ENCODE measurements at places on chromosomes 6 and 20.

DNA sequence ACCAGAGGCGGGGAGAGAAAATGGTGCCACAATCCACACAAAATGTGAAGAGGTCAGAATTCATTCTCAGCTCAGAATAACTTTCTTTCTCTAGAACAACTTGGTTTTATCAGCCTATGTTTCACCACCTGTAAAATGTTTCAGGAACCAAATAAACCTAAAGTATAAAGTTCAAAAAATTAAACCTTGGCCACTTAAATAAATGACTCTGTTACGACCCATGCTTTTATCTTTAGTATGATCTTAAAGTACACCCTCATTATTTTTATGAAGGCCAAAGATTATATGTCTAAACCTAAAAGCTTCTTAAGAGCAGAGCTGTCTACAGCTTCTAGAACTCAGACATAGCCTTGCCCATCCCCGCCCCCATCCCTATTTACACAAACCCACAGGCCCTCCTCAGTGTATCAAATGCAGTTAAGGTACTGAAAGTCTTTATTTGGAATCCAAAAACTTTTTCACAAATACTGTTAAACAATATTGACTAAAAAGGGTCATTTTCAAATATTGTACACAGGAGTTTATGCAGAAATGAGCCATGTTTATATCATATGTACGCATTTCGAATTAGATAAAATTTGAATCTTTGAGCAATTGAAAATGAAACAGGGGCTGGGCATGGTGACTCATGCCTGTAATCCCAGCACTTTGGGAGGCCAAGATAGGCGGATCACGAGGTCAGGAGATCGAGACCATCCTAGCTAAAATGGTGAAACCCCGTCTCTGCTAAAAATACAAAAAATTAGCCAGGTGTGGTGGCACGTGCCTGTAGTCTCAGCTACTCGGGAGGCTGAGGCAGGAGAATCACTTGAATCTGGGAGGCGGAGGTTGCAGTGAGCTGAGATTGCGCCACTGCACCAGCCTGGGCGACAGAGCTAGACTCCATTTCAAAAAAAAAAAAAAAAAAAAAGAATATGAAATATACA, 5.7 kb upstream of the NHSL1 start:
- DNase-seq = no peak

DNA sequence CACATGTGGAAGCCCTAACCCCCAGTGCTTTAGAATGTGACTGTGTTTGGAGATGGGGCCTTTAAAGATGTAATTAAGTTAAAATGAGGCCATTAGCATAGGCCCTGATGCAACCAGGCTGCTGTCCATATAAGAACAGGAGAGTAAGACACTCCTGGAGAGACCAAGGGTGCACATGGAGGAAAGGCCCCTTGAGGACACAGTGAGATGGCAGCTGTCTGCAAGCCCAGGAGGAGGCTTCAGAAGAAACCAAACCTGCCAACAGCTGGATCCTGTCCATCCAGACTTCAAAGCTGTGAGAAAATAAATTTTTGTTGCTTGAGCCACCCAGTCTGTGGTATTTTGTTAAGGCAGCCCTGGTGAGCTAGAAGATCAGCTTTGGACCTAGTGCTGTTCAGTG, 16.8 kb upstream of the SNRPB2 start:
- DNase-seq = no peak

DNA sequence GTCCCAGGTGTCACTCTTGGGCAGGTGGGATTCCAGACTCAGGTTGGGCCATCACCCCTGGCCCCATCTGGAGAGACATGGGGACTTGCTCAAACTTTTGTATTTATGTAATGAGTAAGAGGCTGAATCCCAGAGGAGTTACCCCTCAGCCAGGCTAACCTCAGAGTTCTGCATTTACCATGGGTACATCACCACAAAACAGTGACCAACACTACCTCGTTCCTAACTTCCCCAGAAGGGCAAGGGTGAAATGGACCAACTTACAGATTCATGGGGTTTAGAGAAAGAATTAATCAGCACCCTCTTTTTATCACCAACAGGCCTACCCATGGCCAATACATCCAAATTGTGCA, 259.9 kb upstream of the MARCKS start:
- DNase-seq = peak; percentile 60

- no peak for DNase-seq
Observed at GRCh38 chr20:45156713-45157112, 18.0 kb upstream of the PI3 start.

DNA sequence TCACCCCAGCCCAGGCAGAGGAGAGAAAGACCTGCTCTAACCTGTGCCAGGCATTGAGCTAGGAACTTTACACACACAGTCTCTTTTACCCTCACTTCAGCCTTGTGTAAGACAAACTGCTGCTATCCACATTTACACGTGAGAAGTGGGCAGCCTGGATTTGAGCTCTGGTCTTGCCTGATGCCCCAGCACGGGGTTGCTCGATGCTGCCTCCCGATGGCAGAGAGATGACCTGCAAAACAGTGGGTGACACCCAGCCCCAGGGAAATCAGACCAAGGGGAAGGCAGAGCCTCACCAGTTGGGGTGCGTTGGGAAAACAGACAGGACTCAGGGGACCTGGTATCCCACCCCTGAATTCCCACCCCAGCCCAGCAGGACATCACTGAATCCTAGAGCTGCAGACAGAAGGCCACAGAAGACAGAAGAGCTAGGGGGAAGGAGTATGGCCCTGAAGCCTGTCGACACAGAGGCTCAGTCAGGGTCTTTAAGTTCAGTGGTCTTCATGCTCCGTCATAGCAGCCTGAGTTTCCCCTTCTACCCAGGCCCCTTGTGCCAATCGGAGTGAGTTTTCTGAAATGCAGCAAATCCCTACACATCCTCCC, 990 bp downstream of the BPI start:
- no peak for DNase-seq

DNA sequence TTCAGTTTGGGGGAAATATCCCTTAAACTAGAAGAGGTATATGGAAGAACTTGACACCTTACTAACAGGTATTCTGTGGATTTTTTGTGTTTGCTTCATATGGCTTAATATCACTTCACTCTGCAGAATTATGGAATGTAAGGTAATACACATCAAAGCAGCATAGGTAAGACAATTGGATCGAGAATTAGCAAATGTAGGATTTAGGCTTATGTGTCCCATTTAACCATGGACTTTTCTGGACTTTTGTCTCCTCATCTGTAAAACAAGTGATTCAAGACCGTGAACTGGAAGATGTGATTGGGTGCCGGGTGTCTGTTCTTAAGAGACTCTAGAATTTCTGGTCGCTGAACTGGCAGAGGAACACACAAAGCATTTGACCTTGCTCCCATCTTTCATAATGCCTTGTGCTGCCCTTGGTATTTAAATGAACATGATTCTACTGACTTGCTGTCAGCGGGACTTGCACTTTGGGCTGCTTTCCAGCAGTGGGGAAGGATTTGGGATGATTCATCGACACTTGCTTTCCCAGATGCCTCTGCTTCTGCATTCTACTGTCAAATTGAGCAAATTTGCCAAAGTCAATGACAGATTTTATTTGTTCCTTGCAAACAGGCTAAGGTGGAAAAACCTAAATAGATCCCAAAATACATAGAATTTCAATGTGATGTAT, 199.8 kb downstream of the PLCB1 start:
- peak; percentile 84 for DNase-seq

- no peak for DNase-seq
Observed at GRCh38 chr6:88164061-88164460, 2.1 kb downstream of the CNR1 start.

- DNase-seq = no peak
Observed at GRCh38 chr6:79634491-79635231, 3.5 kb downstream of the SH3BGRL2 start.
